Pulmonary artery endothelial cell (primary cell): ENCODE measurements at places on chromosomes 5 and 9. TPM values are rescaled to one million over a fixed set of nuclear protein-coding genes. Genes with fewer than 3 reads are reported as not detected.

DNA sequence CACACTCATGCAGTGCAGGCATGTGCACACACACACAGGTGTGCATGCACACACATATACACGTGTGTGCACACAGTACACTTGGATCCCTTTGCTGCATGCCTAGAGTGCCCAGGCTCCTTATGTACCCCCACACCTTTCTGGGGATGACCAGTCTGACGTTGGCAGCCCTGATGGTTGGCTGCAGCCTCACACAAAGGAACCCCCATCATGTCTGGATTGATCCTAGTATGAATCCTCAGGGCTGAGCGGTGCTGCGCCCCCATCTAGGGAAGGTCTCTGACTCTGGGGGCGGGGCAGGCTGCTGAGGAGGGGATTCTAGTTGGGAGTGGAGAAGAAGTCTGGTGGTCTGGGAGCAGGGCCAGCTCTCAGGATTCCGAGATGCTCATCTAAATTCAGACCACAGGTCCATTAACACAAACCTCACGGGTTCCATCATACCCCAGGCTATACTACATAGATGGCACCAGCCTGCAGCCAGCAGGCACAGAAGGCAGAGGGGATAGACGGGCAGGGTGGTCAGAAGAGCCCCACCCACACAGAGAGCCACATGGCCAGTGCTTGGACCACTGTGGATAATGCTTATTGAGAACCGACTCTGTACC lies 50.5 kb upstream of the OLFM1 start:
- no peak for DNase-seq

DNA sequence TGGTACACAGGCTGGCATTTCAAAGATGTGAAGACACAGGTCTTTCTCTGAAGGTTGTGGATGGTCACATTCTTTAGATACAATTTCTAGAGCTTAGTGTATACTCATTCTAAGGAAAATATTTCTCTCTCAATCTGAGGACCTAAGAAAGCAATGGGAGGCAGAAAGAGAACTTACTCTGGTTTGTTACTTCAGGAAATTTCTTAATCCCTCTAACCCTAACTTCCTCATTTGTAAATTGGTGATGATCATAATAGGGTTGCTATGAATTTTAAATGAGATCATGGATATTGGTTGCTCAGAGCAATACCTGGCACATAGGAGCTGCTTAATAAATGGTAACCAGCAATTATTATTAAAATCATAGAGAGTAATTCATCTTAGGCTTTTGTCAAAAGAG lies 22.1 kb downstream of the FAM170A start:
- no peak for DNase-seq

GRCh38 chr5:178232124-178232919 lies at the start of gene PHYKPL:
TSS of gene PHYKPL (minus strand) at chr5:178232802. CDS start at chr5:178232550, 252 bp downstream.
- DNase-seq = no peak

The FAM200C gene
- total RNA-seq = 1.9 and 3.8 TPM in 2 replicates
